ENCODE measurements at places on chromosomes 1 and 21.

DNA sequence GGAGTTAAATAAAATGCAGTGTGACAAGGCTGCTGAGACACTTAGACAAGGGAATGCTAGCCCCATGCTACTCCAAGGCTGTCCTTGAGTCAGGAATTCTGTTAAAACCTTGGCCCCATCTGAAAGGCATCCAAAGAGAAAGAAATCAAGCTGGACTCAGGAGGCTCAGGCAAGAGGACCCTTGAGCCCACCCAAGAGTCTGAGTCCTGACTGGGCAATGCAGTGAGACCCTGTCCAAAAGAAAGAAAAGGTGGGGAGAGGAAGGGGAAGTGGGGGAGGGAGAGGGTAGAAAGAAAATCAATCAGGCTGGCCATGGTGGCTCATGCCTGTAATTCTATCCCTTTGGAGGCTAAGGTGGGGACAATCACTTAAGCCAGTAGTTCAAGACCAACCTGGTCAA, 26.7 kb downstream of the CLSTN1 start:
- DNase-seq, result no peak

- DNase-seq, result no peak
Measured at GRCh38 chr1:185070051-185070450, 24.7 kb downstream of the RNF2 start.

DNA sequence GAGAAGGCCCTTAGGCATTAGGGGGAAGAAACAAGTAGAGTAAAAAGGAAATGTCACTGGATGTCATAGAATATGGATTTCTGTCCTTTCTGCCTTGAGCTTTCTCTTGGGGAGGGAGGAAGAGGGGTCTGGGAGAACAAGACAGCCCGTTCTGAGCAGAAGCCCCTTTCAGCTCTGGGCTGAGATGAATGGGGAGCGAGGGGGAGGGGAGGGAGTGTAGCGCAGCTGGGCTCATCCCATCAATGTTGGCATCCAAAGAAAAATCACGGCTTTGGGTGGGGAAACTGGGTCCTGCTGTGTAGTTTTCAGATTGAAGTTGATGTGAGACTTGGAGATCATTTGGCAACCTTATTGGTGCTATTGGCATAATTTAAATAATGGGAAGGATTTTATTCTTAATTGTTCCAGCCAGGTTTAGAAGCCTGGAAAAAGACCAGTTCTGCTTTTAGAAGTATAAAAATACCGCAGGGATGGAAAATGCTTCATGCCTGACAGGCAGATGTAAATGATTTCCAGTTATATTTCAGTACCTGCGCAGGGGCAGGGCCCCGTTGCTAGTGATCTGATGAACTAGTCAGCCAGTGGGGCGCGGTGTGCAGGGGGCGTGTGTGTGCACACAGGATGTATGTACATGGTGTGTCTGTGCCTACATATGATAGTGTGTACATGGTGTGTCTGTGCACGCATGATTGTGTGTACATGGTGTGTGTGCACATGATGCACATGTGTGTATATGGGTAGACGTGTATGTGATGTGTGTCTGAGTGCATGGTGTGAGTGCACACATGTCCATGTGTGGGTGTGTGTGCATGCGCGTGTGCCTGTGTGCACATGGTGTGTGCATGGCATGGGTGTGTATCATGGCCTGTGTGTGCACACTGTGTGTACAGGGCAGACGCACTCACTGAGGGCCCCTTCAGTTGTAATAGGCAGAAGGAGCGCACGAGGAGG, 36.0 kb downstream of the ABCG1 start:
- no peak for DNase-seq

GRCh38 chr1:145999321-146000024, 3.1 kb upstream of the TXNIP start:
- DNase-seq, result no peak

DNA sequence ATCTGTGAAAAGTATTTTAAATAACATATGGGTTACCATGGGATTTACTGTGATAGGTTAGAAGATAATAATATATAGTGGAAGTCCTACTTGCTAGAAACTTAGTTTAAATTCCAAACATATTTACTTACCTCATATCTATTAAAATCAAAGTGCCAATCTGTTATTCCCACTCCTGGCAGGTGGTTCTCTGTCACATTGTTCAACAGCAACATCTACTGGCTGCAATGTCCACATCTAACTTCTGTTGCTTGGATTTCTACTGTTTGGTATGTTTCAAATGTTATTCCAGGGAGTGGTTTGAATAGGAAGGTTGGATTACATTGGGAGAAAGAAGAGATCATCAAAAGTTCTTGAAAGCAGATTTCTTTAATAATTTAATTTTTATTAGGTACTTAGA, 122.5 kb upstream of the NCAM2 start:
- no peak for DNase-seq

- DNase-seq, result no peak
Measured at GRCh38 chr1:105678334-105678733, 1378.1 kb upstream of the PRMT6 start.

DNA sequence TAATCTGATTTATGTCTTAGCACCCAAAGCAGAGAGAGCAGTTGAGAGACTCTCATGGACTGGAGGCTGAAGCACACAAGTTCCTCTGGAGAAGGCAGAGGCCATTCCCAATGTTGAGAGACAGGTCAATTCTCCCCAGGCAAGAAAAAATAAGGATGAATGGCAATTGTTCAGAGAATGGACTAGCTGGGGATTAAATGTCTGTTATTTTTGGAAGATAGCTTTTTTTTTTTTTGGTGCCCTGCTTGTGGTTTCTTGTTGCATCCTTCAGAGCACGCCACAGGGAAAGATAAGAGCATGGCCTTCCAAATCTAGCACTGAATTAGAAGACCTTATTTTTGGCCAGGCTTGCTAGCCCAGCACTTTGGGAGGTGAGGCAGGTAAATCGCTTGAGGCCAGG, 65.6 kb upstream of the ERRFI1 start:
- DNase-seq, result no peak

DNA sequence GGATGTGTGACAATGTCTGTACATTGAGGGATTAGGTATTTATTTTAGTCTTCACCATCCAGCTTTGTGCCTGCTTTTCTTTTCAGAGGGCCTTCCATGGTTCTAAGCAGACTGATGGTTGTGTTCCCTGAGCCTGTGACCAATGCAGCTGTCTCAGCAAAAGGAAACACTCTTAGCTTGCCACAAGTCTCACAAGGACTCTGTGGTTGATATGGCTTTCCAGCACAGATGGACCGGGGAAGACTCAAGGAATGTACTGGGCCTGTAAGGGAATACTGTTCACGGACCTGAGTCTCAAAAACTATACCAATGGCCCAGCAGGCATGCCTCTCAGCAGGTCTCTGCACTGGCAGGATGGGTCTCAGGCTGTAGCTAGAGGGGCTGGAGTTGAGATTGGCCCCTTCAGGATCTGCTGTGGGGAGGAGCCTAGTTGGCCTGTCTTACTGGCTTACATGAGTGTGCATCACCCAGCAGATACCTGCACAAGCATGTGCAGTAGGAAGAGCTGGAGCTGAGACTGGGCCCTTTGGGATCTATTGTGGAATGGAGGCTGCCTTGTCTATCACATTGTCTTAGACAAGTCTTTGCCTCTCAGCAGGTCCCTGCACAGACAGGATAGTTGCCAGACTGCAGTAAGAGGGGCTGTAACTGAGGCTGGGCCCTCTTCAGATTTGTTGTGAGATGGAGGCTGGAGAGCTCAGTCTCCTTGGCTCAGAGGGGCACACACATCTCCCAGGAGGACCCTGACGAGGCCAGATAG, 52.0 kb upstream of the PDC start:
- DNase-seq, result no peak

DNA sequence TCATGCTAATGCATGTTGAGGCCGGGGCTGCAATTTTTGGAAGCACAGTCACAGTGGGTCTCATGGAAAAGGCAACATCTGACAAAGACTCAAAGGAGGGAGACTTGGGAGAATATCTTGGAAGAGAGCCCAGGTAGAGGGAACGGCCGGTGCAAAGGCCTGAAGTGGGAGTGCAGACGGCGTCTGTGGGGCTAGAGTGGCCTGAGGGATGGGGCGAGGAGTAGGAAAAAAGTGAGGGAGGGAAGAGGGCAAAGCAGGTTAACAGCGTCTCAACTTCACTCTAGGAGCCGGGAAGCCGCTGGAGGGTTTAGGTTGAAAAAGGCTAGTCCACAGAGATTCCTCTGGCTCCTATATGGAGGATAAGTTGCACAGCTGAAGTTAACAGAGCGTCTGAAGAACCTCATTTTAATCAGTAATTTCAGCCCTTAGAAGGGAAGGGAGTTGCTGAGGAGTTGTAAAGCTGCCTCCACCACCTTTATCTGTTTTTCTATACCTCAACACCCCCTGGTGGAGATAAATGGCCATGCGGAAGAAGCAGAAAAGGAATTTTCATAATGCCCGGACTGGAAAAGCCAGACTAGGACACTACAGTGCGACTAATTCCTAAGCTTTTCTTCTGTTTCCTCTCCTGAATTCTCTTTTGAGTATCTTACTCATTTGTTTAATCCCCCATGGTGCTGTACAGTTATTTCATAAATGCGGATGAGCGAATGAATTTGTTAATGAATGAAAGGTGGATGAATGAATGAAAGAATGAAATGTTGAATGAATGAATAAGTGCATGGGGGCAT, 78.7 kb upstream of the ZNF281 start:
- DNase-seq, result peak; percentile 37

GRCh38 chr1:156475568-156476500, 24.7 kb downstream of the MEF2D start:
- no peak for DNase-seq

- no peak for DNase-seq
Measured at GRCh38 chr21:28884481-28884880, 108.2 kb downstream of the LTN1 start.

- no peak for DNase-seq
Measured at GRCh38 chr1:152776361-152776760, 1.4 kb downstream of the LCE1F start.

- DNase-seq, result no peak
Measured at GRCh38 chr1:219130366-219130935, 43.2 kb upstream of the LYPLAL1 start.

GRCh38 chr1:222081859-222082258, 340.0 kb upstream of the DUSP10 start:
- DNase-seq, result no peak

DNA sequence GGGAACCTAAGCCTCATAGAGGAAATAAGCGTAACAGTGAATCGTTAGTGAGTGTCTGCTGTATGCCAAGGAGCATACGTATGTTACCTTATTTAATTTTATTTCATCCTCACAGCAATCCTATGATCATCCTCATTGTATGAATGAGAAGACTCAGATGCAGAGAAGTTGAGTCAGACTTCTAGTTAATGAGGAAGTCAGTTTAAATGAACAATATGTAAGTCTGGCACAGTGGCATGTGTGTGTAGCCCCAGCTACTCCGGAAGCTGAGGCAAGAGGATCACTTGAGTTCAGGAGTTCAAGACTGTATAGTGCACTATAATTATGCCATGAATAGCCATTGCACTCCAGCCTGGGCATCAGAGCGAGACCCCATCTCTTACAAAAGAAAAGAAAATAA, 148.0 kb downstream of the ZZZ3 start:
- DNase-seq, result no peak

- no peak for DNase-seq
Measured at GRCh38 chr1:201001962-201002361, 21.6 kb downstream of the KIF21B start.

DNA sequence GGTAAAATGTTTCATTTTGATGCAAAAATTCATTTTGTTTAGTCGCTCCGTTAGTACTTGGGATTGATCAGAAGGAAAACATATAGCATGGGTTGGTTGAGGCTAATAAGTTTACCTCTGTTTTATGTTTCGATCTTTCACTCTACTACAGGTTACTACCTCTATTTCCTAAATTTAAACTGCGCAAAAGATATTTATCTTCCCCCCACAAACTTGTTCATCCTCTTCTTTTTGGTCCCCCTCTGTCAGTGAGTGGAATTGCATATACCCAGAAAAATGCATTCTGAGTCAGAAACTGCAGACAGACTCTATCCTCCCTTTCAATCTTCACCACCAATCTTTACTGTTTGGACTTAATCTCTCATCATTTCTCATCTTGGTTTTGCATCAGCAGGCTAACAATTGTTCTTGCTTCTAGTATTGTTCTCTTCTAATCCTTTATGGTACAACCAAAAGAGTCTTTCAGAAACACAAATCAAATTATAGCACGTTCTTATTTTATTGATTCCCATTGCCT, 316.0 kb upstream of the ADGRL4 start:
- no peak for DNase-seq

- no peak for DNase-seq
Measured at GRCh38 chr1:90114521-90115141, 119.7 kb downstream of the ZNF326 start.

DNA sequence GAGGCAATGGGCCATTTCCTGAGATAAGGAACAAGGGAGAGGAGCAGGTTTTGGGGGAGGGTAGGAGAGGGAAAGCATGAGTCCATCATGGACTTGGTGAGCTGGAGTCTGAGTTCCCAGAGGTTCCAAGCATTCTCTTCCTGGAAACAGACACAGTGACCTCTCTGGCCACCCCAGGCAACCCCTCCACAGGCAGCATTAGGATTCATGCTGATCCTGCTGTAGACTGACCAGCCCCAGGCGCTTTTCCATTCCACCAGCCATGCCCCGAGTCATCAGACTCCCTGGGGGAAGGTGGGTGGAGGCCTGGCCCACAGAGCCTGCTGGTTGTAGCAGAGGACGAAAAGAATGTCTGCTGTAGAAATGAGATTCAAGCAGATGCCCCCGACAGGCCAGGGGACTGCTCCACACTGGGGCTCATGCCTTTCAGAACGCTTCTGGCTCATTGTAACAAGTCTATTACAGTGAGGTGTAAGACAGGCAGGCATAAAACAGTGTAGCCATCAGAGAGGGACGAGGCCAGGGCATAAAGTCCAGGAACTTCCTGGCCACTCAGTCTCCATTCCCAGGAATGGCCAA, 52.2 kb downstream of the KCND3 start:
- DNase-seq, result no peak

- no peak for DNase-seq
Measured at GRCh38 chr1:63350320-63350719, 17.1 kb upstream of the ALG6 start.

DNA sequence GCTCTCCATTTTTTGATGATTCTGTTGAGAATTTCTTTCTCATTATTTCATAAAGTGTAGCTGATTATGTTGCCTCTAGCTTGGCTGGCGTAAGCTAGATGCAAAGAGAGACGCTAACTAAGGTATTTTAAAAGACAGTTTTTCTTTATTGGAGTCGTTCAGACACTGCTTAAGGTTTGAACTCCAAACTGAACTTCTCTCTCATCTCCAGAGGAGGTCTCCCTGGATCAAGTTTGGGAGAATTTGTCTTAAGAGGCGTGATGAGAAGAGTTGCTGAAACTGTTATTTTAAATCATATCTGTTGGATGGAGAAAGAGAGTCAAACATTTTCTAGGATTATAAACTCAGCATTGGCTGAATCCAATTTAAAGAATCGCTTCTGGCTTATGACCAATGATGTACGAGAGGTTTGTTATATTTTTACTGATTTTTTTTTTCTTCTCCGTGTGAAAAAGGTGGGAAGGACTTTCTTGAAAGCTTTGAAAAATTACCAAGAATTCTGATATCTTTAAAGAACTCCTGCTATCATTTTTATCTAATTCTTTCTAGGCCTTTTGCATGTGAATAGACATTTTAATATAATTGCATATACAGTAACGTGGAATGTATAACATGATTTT, 34.0 kb downstream of the MAP3K7CL start:
- DNase-seq, result no peak
